Vein endothelial cell (primary cell): ENCODE measurements at places on chromosomes 5 and 9. TPM values are rescaled to one million over a fixed set of nuclear protein-coding genes. Genes with fewer than 3 reads are reported as not detected.

Gene AGXT2
- total RNA-seq = not detected in 2 replicates

Gene GALNT10
- total RNA-seq = 74.7 and 133 TPM in 2 replicates

Gene RAB3C
- 0.57 and 4.9 TPM in 2 replicates for total RNA-seq

Gene DRD1
- not detected in 2 replicates for total RNA-seq

Gene SEMA5A
- total RNA-seq = 0.10 and 0.33 TPM in 2 replicates

Gene LAMC3
- under 0.01 and 0.19 TPM in 2 replicates for total RNA-seq

Gene ANKRD20A1
- 0.98 and 3.5 TPM in 2 replicates for total RNA-seq

Gene CXCL14
- total RNA-seq = not detected in 2 replicates

Gene PAEP
- not detected in 2 replicates for total RNA-seq

Gene SHOC1
- total RNA-seq = not detected in 2 replicates

Gene GBGT1
- total RNA-seq = 17.3 and 36.9 TPM in 2 replicates

Gene PCDHA8
- under 0.01 TPM in 1 of 2 replicates, not detected in the other for total RNA-seq

Gene GGTA1
- total RNA-seq = 0.65 and 0.86 TPM in 2 replicates

Gene FBXO38
- 53.9 and 72.4 TPM in 2 replicates for total RNA-seq

Gene PCDHA4
- 0.10 and 0.33 TPM in 2 replicates for total RNA-seq

Gene GZMA
- total RNA-seq = 0.33 TPM in 1 of 2 replicates, not detected in the other

Gene GCNT4
- 0.38 TPM in 1 of 2 replicates, not detected in the other for total RNA-seq

Gene IRX1
- not detected in 2 replicates for total RNA-seq

Gene SPATA31D4
- total RNA-seq = not detected in 2 replicates

Gene CD14
- total RNA-seq = 0.57 TPM in 1 of 2 replicates, not detected in the other

Gene TXN
- total RNA-seq = 183 and 248 TPM in 2 replicates

Gene CAMK4
- 0.10 and 0.98 TPM in 2 replicates for total RNA-seq

Gene ADRA1B
- 0.29 and 0.33 TPM in 2 replicates for total RNA-seq

Gene NCS1
- total RNA-seq = 42.4 and 45.1 TPM in 2 replicates

Gene CCNB1
- 64.3 and 103 TPM in 2 replicates for total RNA-seq

Gene TAF9
- total RNA-seq = 75.1 and 88.0 TPM in 2 replicates

Gene C7
- 0.67 and 3.9 TPM in 2 replicates for total RNA-seq

Gene FSTL4
- total RNA-seq = under 0.01 and 0.10 TPM in 2 replicates

Gene IRX2
- 0.10 TPM in 1 of 2 replicates, not detected in the other for total RNA-seq

Gene TAL2
- total RNA-seq = 0.65 TPM in 1 of 2 replicates, not detected in the other

Gene GDNF
- under 0.01 TPM in 1 of 2 replicates, not detected in the other for total RNA-seq

Gene SPATA31A3
- not detected in 2 replicates for total RNA-seq

Gene SVEP1
- 0.10 and 0.33 TPM in 2 replicates for total RNA-seq

Gene LCN9
- not detected in 2 replicates for total RNA-seq

Gene CARTPT
- not detected in 2 replicates for total RNA-seq

Gene CAVIN4
- 1.6 and 3.3 TPM in 2 replicates for total RNA-seq

Gene ZNF454
- 0.98 and 1.1 TPM in 2 replicates for total RNA-seq

Gene GNA14
- 4.6 and 7.5 TPM in 2 replicates for total RNA-seq

Gene NMRK1
- total RNA-seq = 20.0 and 26.1 TPM in 2 replicates

Gene EQTN
- not detected in 2 replicates for total RNA-seq

Gene RGP1
- 19.4 and 25.5 TPM in 2 replicates for total RNA-seq

Gene OGN
- total RNA-seq = not detected in 2 replicates

Gene SPATA6L
- total RNA-seq = 2.6 and 3.1 TPM in 2 replicates

Gene CCDC180
- 2.2 and 2.9 TPM in 2 replicates for total RNA-seq

Gene FOXD4L3
- not detected in 2 replicates for total RNA-seq

Gene BAAT
- 0.10 TPM in 1 of 2 replicates, not detected in the other for total RNA-seq

Gene PTPN3
- 0.19 and 0.33 TPM in 2 replicates for total RNA-seq

Gene PDE6A
- total RNA-seq = under 0.01 TPM in 1 of 2 replicates, not detected in the other

Gene ANXA2R
- total RNA-seq = 5.4 and 6.2 TPM in 2 replicates

Gene KCNV2
- not detected in 2 replicates for total RNA-seq

Gene HMGCR
- total RNA-seq = 29.1 and 84.6 TPM in 2 replicates

Gene TUSC1
- total RNA-seq = 12.1 and 12.5 TPM in 2 replicates

Gene IL3
- not detected in 2 replicates for total RNA-seq

Gene ZNF883
- total RNA-seq = 0.48 and 0.65 TPM in 2 replicates

Gene PCDHB13
- 1.3 and 2.6 TPM in 2 replicates for total RNA-seq

Gene TEK
- 89.3 and 139 TPM in 2 replicates for total RNA-seq

Gene SLC34A3
- not detected in 2 replicates for total RNA-seq
